ENCODE measurements at places on chromosomes 5 and 9.
A peak's percentile ranks its signal among the peaks of the same experiment; 100 is the strongest.

- DNase-seq: no peak
These were observed 383.5 kb downstream of the TLE4 start for GRCh38 chr9:79955300-79955699.

DNA sequence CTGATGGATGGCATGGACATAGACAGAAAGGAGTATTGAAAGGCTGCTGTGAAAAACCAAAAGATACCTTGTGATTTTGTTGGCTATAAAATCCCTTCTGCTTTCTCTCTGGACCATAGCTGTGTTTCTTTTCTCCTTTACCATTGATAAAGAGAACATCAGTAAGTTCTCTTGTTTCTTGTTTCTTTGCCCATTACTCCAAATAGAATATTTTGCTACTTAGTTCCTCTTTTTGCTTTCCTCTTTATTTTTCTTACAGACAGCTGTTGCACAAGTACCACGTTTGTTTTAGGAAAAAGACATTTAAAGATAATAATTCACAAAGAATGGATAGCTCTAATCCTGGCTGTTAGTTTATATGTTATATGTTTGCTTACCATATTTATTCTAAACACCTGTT is 1129.2 kb downstream of the DTWD2 start:
- DNase-seq: no peak

GRCh38 chr9:69603656-69604055 is 68.5 kb downstream of the APBA1 start:
- DNase-seq: no peak

- no peak for DNase-seq
These were observed 1250.8 kb upstream of the CDH18 start for GRCh38 chr5:21238786-21239185.

GRCh38 chr9:37338218-37338617 is 84.3 kb upstream of the GRHPR start:
- DNase-seq: no peak

- peak; percentile 25 for DNase-seq
These were observed 82.6 kb upstream of the ADAMTS19 start for GRCh38 chr5:129377504-129377903.

DNA sequence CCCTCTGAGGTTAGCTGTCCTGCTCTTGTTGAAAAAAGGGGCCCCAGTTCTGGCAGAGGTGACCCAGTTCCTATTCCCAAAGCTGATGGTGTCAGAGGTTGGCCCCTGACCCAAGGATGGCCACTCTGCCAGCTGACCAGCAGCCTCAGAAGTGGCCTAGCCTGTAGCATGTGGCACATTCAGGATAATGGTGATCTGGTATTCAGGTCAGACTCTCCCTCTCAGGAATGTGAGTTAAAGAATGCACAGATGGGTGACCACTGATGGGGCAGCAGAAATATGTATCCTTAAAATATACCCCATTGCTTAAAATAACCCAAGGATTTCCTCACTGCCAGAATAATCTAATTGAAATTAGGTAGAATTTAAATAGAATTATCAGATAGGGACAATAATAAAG is 369.2 kb downstream of the SEMA5A start:
- DNase-seq: no peak

GRCh38 chr9:2764353-2764752 is 47.0 kb downstream of the KCNV2 start:
- DNase-seq: no peak

DNA sequence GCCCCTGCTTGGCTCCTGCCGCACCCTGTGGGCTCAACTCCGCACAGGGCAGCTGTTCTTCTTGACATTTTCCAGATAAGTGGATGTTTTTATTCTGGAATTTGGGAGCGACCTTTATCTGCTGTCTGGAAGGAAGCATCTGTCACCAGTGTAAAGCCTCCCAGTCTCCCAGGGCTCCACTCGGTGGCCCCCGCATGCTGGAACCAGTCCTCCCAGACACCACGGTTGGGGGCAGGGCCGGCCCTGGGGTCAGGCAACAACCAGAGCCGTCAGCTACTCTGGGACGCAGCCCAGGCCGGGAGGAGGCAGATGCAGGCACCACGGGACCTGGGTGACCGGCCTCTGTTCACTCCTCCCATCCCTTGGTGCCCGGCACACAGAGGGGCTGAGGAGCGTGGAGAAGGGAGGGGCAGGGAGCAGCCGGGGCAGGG is 92.8 kb upstream of the ADAMTS2 start:
- DNase-seq: peak; percentile 51

DNA sequence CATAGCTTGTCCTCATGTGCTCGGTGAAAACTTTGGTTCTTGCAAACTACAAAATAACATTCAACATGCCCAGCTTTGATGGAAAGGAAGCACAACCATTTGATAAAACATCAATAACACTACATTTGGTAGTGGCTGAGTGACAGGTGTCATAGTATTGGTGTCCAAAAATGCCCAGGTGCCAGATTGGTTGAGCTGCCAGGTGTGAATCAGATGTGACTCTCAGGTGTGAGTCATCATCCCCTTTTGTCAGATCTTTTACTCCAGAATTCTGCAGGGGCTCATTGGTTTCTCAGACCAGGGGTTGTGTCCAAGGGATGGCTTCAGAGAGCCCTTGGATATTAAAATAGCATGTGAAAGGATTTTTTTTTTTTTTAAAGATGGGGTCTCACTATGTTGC is 22.5 kb upstream of the POMT1 start:
- no peak for DNase-seq

DNA sequence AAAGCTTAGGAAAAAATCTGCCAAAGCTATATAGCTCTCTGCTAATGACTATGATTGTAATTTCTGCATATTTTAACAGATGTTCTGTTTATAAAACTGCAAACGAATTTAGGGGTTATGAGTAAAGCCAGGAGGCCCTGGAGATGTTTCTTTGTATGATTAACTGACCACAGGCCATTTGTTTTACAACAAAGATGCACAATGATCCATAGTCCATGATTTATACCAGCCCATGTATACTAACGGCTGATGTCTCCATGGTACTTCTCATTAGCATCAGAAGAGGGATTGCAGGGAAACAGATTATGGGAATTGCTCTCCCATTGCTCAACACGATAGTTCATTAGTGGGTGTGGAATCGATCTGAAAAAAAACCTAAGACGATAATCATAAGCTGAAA is 78.9 kb downstream of the PPP2R2B start:
- no peak for DNase-seq

DNA sequence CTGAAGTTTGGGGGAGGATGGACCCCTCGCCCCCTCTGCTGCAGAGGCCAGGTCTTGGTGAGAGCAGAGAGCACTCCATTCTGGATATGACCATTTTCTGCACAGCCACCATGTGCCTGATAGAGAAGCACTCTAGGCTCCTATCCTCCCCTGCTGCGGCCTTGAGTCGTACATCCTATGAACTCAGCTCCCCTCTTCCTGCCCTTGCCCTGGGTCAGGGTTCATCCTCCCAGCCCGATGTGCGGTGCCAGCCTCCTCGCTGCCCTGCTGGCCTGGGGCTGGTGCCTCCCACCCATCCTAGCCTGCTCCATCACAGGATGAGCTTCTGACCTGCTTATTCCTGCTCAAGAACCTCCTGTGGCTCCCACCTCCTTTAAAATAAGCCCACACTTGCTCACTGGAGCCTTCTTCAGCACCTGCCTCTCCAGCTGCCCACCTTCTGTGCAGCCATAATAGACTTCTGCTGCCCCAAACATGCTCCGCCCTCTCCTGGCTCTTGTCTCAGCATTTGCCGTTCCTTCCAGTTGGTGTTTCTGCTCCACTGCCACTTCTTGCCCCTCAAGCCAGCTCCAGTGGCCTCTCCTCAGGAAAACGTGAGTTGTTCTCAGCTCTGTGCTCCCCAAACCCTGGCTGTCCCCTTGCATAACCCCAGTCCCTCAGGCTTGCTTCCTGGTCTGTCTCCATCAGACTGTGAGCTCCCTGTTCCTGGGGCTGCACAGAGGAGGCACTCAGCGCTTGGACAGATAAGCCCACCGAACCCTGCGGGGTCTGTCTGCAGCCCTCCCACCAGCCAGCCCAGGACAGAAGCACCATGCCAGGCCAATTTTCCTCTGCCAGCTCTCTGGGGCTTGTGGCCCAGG is 22.3 kb upstream of the TTLL11 start:
- peak; percentile 69 for DNase-seq

DNA sequence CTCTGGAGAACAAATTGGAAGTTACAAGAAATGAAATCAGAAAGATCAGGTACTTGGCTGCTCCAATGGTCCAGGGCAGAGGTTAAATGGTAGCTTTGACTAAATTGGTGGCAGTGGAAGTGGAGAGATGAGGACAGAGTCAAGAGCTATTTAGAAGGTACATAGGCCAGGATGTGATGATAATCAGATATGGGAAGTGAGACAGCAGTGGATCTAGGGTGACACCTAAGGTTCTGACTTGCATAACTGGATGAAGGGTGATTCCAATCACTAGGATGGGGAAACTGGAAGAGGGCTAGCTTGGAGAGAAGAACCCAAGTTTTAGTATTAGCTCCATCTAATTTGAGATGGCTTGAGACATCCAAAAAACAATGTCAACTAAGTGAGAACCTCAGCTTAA is 24.0 kb upstream of the NDUFB6 start:
- no peak for DNase-seq

DNA sequence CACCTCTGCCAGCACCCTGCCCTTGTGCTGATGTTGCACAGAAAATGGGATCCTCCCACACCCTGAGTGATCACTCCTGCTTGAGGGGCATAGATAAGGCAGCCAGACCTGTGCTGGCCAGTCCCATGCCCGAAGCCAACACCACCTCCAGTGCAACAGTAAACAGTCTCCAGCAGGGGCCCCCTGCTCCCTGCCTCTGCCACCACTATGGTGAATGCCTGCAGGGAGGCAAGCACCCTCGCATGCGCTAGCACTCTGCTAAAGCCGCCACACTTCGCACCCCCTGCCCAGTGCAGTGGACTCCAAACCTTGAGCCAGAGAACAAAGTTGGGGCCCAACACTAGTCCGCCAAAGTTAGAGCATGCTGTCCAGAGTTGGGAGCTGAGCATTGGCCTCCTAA is 118.7 kb downstream of the PJA2 start:
- no peak for DNase-seq

DNA sequence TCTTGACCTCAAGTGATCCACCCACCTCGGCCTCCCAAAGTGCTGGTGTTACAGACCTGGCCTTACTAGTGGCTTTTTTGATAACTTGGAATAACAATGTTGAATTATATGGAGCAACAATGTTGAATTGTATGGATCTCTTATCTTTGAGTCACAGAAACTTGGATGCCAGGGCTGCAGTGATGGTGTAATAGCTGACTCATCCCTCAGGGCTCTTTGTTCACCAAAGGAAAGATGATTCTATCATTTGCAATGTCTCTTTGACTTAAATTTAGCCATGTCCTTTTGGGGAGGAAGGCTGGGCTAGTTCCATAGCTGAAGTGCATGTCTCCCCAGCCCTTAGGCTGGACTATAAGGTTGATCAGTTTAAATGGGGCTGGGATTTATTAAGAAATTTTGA is 172.3 kb downstream of the PDZD2 start:
- DNase-seq: no peak

DNA sequence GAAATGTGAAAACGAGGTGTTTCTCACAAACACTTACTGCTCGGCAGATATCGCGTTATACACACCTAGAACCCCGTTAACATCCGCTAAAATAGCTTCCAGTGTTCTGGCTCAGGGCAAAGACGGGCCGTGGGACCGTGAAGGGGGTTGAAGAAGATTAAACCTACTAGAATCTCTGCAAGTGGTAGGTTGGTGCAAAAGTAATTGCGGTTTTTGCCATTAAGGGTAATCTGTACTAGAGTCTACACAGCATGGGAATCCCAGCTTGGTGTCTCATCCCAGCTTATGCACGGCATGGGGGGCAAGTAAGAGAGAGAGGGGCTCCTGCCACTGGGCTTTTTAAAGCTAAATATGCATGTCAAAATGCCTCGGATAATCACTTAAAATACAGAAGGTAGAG is 43.9 kb downstream of the HRH2 start:
- no peak for DNase-seq

GRCh38 chr5:107990881-107991810 is 320.4 kb upstream of the EFNA5 start:
- no peak for DNase-seq

GRCh38 chr5:90170261-90170660 is 239.3 kb downstream of the CETN3 start:
- no peak for DNase-seq

DNA sequence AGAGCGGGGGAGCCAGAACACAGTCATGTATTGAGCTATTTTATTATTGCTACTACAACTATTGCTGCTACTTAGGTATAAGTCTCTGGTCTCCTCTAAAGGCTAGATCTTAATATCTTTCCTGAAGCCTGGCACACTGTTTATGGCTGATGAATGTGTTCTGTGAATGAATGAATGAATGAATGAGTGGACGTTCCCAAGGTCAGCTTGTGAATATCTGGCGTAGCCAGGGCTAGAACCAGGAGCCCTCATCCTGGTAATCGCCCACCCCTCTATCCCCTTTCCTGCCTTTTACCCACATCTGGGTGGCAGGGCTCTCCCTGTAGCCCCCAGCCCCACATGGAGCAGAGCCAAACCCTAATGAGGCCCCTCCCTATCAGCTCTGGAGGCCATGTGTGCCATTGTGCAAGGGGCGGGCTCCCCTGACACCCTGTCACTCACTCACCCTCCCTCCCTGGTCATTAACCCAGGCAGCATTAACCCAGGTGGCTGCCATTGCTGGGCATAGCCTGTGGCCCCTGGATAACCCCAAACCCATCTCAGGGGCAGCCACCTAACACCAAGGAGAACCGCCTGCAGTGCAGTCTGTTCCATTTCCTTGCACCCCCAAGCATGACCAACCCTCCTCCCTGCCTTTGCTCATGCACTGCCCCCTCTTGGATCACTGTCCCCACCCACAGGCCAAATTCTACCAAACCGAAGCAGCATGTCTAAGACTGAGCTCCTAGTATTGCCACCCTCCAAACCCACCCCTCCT is 2.0 kb upstream of the AKNA start:
- DNase-seq: peak; percentile 66

DNA sequence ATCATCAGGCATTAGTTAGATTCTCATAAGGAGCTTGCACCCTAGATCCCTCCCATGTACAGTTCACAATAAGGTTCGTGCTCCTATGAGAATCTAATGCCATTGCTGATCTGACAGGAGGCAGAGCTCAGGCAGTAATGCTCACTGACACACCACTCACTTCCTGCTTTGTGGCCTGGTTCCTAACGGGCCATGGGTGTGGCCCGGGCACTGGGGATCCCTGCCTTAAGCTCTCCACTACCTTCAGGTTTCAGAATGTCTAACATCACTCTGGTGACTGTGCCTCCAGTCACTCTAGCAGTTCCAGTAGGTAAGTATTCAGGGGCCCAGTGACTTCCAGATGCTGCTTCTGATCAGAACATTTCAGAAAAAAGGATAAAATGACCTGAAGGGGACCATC is 152.4 kb downstream of the LRRC70 start:
- no peak for DNase-seq

Data from NCI-H524 (cell line).